Pulmonary artery endothelial cell (primary cell): ENCODE measurements at places on chromosomes 1 and 21. TPM values are rescaled to one million over a fixed set of nuclear protein-coding genes. Genes with fewer than 3 reads are reported as not detected.

DNA sequence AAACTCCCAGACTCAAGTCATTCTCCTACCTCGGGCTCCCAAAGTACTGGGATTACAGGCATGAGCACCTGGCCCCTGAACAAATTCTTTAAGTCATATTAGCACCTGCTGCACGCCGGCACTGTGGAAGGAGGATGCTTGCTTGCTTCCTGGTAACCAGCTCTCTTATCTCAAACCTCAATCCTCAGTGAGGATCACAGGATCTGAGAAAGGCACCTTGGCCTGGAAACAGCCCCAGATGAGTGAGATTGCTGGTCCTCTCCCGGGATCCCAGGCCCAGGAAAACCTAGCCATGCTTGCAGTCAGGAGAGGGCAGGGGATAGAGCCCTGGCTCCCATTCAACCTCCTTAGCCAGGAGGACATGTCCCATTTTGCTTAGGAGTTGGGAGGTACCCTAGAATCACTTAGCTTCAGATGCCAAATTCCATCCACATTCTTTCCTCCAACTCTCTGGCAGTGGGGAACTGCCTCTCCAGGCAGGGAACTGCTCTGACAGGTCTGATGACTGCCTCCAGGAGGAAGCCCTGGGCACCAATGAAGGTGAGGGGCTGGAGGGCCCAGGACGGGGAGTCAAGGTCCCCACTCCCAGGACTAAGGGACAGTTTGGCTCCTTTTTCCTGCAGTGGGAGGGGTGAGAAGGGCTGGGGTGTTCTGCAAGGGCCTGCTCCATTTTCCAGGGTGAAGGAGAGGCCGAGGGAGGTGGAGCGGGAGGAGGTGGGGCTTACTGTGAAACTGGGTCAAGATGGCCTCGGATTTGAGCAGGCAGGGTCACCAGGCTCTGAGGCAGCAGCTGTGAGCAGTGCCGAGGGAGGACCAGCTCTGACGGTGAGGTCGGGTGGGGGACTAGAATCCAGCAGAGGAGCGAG is 9.5 kb downstream of the GPR37L1 start:
- DNase-seq = no peak

- no peak for DNase-seq
Observed at GRCh38 chr1:214332946-214333798, 52.2 kb downstream of the SMYD2 start.

FMN2 gene
- not detected in 2 replicates for total RNA-seq

- DNase-seq = no peak
Observed at GRCh38 chr1:1221887-1222574, 8.1 kb upstream of the TNFRSF4 start.

CD1B gene
- not detected in 2 replicates for total RNA-seq

GRCh38 chr1:27885114-27885528 is 12.8 kb downstream of the THEMIS2 start:
- DNase-seq = no peak

KLHDC8A gene
- total RNA-seq = not detected in 2 replicates

DNA sequence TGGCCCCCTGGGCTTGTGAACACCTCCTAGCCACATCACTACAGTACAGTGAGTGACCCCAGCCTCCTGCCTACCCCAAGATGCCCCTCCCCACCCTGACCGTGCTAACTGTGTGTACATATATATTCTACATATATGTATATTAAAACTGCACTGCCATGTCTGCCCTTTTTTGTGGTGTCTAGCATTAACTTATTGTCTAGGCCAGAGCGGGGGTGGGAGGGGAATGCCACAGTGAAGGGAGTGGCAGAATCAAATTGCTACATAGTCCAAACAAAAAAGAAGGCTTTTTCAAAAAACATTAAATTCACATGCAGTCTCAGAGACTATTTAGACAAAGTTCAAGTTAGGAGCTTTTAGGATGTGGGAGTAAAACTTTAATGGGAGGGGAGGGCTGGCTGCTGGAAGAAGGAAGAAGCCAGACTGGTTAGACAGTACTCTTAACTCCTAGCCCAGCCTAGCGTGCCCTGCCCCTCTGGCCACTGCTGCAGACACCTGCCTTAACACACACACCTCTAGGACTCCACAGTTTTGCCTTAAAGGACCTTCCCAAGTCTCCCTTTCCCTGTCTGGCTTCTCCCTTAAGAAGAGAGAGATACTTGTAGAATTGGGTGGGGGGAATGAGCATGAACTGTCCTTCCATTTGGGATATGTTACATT is 9.4 kb downstream of the PEA15 start:
- DNase-seq = no peak

- DNase-seq = no peak
Observed at GRCh38 chr1:2542246-2542915, 12.3 kb upstream of the HES5 start.

DNA sequence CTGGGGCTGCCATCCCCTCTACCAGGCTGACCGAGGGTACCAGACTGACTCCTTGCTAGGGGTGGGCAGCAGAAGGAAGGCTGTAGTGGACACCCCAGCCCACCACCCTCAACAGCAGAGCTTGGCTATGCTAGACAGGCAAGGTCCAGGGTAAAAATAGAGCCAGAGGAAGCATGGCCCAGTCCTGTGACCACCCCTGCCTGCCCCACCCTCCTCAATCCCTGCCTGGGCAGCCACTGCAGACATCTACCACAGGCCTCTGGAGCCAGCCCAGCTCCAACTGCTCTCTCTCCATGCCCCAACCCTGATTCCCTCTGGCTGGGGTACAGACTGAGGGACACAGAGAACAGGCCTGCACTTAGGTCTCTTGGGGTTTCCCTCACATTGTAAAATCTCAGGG is 1.7 kb downstream of the S100A1 start:
- DNase-seq = no peak

- DNase-seq = no peak
Observed at GRCh38 chr1:58812926-58813325, 29.1 kb upstream of the JUN start.

LCA5L gene
- total RNA-seq = 0.21 and 0.79 TPM in 2 replicates

- no peak for DNase-seq
Observed at GRCh38 chr1:22111620-22112019, 31.3 kb downstream of the WNT4 start.
